ENCODE measurements at places on chromosomes 2 and 18.

GRCh38 chr2:160522951-160523710 lies 29.5 kb upstream of the RBMS1 start:
- no peak for DNase-seq

DNA sequence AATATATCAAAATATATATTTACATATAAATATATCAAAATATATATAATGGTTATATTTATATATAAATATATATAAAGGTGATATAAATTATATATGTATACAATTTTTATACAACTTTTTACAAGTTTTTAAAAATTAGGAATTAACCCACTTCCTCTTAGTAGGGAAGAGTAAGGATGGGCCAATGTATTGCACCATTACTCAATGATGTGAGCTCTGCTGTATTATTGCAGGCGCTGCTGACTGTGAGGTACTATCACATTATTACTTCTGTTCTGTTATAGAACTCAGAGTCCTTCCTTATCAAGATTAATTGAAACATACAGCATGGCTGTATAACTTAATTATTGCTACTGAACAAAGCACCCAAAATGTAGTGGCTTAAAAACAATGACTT lies 46.0 kb downstream of the CCDC195 start:
- DNase-seq: no peak

- DNase-seq: no peak
Observed at GRCh38 chr2:150388289-150388625, 99.2 kb downstream of the RND3 start.

DNA sequence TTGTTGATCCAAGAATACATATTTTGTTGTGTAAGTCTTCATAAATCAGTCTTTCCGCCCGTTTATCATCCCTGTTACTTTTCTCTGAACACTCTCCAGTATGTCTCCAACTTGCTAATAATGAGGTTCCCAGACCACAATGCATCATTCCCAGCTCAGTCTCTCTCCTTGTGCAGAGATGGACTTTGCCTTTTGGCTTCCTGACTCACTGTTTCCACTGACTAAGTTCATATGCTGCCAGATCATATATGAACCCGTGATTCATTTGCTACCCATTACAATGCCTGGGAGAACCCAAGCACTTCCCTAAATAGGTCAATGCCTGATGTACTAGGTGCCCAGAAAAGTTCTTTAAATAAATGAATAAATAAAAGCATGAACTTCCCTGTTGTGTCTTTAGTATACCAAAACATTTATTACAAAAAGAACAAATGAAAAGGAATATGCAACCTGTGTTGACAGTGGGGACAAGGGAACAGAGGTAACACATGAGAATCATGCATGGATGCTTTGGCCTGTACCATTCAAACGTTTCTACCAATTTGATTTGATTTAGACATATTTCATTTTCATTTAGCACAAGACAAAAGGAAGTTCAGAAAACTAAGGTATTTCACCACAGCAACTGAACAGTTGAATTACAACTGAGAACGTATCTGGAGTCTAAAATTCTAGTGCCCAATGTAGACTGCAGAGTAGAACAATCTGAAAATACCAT lies 215.4 kb upstream of the HNRNPA3 start:
- DNase-seq: no peak

DNA sequence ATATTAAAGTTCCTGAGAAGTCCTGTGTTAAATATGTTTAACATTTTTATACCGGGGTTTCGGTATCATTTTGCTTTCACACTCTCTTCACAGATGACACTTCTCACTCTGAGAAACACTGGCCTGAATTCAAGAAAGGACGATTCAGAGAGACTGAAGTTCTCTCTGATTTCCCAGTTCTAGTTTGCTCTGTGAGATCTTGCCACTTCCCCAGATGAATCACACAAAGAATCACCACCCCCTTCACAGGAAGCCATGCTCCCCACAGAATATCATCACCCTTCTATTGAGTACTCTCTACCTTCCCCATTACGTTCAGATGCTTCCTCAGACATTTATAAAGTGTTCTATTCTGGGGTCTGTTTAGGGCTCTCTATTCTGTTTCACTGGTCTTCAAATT lies 16.1 kb upstream of the CD207 start:
- DNase-seq: peak; percentile 8

DNA sequence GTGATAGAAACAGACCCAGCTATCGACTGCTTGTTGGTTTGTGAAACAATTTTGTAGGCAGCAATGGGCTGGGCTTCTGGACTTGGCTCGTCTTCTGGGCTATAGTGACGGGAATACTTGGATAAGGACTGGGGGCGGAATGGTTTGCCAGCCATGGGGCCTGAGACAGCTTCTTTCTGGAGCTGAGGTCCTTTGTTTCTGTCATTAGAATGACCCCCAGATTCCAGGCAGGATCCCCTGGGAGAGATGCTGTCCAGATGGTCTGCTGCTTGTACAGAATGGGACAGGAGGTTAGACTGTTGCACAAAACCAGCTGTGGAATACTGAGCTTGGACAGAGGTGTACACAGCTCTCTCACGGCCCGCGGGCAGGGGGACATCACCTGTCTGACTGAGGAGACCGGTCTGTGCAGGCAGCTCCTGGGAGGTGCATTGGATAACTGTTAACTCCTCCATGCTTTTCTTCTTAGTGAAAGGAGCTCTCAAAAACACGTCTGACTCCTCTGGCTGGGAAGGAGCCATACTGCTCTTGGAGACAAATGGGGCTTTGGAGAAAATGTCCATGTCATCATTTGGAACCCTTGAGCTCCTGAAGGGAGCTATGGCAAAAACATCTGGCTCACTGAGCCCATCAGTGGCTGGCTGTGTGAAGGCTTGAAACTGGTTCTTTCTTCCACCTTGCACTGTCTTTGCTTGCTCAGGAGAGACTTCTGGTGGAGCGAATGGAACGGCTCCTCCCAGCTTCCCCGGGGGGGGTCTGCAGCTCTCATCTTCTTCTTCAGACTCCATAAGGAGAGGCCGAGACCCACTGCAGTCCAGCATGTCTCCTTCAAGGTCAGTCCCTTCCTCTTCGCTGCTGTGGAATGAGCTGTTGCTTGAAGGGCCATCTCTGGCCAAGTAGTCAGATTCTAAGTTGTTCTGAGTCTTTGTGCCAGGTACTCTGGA lies 28.6 kb upstream of the NFU1 start:
- DNase-seq: no peak

- DNase-seq: no peak
Observed at GRCh38 chr2:446963-447530, 159.2 kb upstream of the ALKAL2 start.

- no peak for DNase-seq
Observed at GRCh38 chr2:234995332-234996068, 43.7 kb downstream of the SH3BP4 start.

DNA sequence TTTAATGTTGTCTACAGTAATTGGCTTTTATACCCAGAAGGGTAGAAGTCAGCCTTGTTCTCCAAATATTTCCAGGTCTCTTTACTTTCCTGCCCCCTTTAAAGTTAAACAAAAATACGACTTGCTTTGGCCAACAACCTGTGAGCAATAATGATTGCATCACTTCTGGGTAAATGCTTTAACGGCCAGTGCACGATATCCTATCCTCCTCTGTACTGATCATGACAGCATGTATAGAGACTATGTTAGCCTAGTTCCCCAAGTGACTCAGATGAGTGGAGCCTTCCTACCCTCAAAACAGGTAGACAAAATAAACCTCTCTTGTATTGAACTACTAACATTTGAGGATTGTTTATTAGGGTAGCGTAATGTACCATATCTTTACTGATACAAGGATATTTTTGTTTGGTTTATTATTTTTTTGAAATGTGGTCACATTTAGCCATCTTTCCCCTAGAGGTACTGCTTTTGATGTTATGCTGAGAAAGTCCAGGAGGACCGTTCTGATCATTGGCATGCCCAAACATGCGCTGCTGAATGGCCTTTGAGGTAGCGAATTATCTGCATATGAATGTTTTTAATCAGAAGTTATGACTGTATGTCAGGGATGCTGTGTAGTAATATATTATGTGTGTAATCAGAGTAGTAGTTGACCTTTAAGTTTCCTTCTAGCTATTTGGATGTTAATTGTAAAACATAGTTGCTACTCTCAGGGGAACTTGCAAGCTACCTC lies 262.6 kb upstream of the DCC start:
- no peak for DNase-seq

GRCh38 chr2:15763822-15764682 lies 172.4 kb downstream of the DDX1 start:
- no peak for DNase-seq

DNA sequence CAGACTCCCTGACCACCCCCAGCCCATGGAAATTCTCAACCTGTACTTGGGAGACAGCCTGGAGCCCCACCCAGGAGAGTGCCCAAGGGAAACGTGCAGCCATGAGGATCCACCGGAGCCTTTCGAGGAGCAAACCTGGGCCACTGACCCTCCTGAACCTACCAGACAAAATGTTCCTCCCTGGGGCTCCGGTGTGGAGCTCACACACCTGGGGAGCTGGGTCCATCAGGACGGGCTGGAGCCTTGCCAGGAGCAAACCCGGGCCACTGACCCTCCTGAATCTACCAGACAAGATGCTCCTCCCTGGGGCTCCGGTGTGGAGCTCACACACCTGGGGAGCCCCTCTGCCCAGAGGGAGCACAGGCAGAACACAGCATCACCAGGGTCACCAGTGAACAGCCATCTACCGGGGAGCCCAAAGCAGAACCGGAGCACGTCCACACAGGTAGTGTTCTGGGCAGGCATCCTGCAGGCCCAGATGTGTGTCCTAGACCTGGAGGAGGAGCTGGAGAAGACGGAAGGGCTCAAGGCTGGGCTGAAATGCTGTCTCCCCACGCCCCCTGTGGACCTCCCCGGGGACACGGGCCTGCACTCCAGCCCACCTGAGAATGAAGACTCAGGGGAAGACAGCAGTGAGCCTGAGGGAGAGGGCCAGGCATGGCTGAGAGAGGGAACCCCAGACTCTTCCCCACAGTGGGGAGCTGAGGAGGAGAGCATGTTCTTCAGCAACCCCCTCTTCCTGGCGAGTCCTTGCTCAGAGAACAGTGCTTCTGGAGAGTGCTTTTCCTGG lies 8.9 kb downstream of the PSD4 start:
- DNase-seq: no peak

DNA sequence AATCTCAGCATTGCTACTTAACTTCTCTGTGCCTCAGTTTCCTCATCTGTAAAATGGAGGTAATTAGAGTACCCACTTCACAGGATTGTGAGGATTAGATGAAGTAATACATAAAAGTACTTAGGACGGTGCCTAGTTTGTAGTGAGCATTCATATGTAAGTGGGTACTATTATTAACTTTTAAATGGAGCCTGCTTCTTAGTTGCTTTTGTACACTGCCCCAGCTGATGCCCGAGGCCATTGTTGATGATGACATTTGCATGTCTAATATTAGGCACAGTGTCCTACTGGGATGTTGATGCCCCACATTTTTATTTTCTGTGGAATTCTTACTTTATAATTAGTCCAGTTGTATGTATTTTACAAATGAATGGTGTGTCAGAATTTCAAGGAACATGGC lies 79.7 kb upstream of the STON1 start:
- no peak for DNase-seq

- no peak for DNase-seq
Observed at GRCh38 chr2:141109633-141110032, 1021.2 kb downstream of the LRP1B start.

- peak; percentile 40 for DNase-seq
Observed at GRCh38 chr2:199462956-199463692, 5.4 kb upstream of the SATB2 start.

GRCh38 chr2:9532421-9532820 lies 23.2 kb downstream of the ADAM17 start:
- no peak for DNase-seq

DNA sequence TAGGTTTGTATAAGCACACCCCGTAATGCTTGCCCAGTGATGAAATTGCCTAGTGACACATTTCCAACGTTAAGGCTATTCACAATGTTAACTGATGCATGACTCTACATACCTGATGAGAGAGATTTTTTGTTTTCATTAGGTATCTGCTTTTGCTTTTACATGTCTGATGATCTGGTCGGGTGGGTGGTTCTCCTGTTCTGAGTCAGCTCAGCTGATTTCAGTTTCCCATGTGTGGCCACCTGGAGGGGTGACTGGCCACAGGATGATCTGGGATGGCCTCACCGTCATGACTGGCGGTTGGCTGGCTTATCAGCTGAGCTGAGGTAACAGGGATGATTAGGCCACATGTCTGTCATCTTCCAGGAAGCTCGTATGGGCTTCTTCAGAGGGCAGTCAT lies 33.8 kb upstream of the ACYP2 start:
- DNase-seq: peak; percentile 60

DNA sequence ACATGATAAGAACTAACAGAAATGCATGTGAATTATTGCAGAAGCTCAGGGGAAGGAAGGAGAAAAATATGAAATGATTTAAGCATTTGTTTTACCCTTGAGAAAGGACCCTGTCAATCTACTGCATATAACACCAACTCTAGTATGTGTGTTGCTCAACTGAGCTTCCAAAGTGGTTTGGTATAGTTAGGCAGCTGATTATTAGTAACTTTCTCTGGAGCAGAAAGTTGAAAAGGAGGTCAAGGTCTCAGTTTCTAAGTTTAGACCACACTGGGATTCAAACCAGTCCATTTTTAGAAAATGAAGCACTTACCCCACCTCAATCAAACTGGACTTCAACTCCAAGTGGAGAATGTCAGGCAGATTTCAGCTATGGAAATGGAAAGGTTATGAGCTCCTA lies 123.3 kb upstream of the CDC42EP3 start:
- DNase-seq: no peak

- no peak for DNase-seq
Observed at GRCh38 chr18:9933865-9934264, 20.0 kb downstream of the VAPA start.

- DNase-seq: no peak
Observed at GRCh38 chr2:33929467-33929866, 330.4 kb upstream of the FAM98A start.

- no peak for DNase-seq
Observed at GRCh38 chr2:43135583-43135982, 90.8 kb downstream of the ZFP36L2 start.

DNA sequence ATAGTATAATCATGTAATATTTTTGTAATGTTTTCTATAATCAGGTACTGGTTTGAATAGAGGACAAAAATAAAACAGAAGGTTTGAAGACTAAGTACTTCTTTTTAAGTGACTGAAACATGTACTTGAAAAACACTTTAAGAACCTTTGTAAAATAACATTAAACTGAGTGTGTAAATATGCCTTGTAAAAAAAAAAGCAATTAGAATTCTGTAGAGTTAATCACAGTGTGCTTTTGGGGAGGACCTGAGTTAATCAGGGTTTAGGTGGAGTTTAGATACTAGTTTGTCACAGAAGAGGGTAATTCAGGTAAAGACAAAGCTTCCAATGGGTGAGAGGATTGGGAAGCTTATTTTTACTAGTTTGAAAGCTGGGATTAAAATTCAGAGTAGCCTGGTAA lies 10.3 kb downstream of the MBD5 start:
- no peak for DNase-seq
